Mammary epithelial cell (primary cell): ENCODE measurements at places on chromosomes 12 and 14. TPM values are rescaled to one million over a fixed set of nuclear protein-coding genes. Genes with fewer than 3 reads are reported as not detected.

Gene TPPP2
- not detected for total RNA-seq

Gene SCNN1A
- 202 TPM for total RNA-seq

Gene WNT5B
- total RNA-seq = 3.9 and 4.3 TPM in 2 replicates

Gene GALNT16
- total RNA-seq = 0.09 TPM in 1 of 2 replicates, not detected in the other

Gene CPNE6
- not detected for total RNA-seq

Gene LIN7A
- not detected in 2 replicates for total RNA-seq

Gene KRT78
- not detected in 2 replicates for total RNA-seq

Gene FGF23
- not detected for total RNA-seq

Gene OTOGL
- total RNA-seq = not detected in 2 replicates

Gene TCTN1
- 36.0 TPM for total RNA-seq

Gene CRIP2
- 54.7 and 97.7 TPM in 2 replicates for total RNA-seq

Gene GUCY2C
- total RNA-seq = not detected in 2 replicates

Gene WIF1
- not detected for total RNA-seq

Gene KCNC2
- total RNA-seq = not detected in 2 replicates

Gene PLA2G1B
- not detected in 2 replicates for total RNA-seq
